ENCODE measurements at places on chromosomes 13 and 19. TPM values are rescaled to one million over a fixed set of nuclear protein-coding genes. Genes with fewer than 3 reads are reported as not detected.

The VSTM2B gene
- 1.6 TPM for polyA plus RNA-seq

The RBM26 gene
- 20.3 TPM for polyA plus RNA-seq

The C19orf33 gene
- 36.0 TPM for polyA plus RNA-seq

The NXNL1 gene
- polyA plus RNA-seq, result not detected

The C19orf53 gene
- 193 TPM for polyA plus RNA-seq

The ZNF728 gene
- polyA plus RNA-seq, result not detected

The SPRED3 gene
- polyA plus RNA-seq, result 13.5 TPM

The PLPP2 gene
- 195 TPM for polyA plus RNA-seq

Data from H1 (cell line).